ENCODE measurements at places on chromosomes 11 and 22. TPM values are rescaled to one million over a fixed set of nuclear protein-coding genes. Genes with fewer than 3 reads are reported as not detected.
A peak's percentile ranks its signal among the peaks of the same experiment; 100 is the strongest.

- peak; percentile 81 for DNase-seq
Observed at GRCh38 chr11:111422494-111423249, 43.6 kb upstream of the POU2AF1 start.

Gene DLG2
- polyA plus RNA-seq, result 2.2 TPM

GRCh38 chr22:19120829-19121630 is 1.2 kb downstream of the DGCR2 start:
- peak; percentile 67 for DNase-seq

Gene PGA5
- polyA plus RNA-seq, result 0.27 TPM

- no peak for DNase-seq
Observed at GRCh38 chr11:47398011-47398410, 10.4 kb upstream of the SLC39A13 start.

Gene TSGA10IP
- polyA plus RNA-seq, result not detected

Gene TUB
- 1.3 TPM for polyA plus RNA-seq

Data from pancreas (tissue), 10 donors.